ENCODE measurements at places on chromosomes 1 and 21.

DNA sequence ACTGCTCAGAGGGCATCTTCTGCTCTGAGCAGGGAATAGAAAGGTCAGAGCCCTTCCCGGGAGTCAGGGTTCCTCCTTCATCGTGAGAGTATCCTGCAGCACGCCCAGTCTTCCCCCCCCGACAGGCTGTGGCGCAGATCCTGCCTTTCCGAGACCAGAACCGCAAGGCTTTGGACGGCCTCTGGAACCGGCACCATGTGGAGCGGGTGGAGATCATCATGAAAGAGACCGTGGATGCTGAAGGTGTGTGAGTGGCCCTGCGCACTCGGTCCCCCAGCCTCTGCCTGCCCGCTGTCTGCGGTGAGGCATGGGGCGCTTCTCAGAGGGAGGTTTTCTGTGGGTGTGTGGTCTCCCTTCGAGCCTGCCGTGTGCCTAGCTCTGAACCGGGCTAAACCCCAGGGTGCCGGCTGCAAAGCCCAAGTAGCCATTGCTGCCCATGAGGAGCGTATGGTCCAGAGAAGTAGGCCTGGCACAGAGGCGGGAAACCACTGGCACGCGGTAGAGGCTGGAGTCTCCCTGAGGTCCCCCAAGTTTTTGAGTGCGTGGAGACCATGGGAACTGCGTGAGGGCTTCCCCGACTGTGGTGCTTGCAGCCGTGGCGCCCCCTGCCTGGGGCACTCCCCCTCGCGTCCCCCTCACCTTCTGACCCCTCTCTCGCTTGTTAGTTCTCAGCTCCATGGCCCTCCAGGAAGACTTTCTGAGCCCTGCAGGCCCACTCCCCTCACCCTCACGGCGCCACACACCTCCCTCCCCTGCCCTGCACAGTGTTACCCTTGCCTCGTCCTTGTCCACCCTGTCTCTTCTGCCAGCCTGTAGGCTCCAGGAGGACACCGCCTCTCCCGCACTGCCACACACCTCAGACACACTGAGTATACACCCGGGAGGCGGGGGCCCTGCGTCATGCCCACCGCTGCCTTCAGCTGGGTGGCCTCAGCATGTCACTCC, 12.5 kb downstream of the H6PD start:
- no peak for DNase-seq

DNA sequence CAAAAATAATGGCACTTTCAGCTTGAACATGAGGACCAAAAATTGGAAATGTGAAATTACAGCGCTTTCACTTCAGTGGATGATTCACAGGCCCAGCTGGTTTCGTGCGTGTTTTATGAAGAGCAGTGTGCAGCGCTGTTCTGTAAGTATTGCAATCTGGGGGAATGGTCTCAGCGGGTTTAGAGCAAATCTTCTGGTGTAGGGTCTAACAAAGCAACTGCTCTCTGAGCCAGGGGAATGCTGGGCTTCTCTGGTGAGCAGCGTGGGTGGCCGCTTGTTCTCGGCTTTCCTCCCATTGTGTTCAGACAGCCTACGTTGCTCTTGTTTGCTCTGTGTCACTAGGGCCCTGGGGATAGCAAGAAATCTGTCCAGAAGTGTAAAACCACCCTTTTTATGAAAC, 42.4 kb upstream of the GADD45A start:
- no peak for DNase-seq

DNA sequence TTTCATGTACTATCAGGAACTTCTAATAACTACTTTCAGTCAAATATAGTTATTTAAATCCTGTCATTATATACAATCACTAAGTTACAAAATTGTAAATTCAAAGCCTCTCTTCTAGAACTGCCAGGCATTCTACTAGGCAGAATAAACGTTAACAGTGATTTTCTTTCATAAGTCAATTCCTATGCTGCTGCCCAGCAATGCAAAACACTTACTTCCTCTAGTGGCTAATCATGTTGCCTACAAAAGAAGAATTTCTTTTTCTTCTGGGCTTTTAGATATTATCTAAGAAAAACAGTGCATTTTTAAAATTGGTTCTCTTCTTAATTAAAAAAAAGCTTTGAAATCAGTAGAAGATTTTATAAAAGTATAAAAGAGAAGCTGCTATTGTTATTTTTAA, 509.8 kb upstream of the ADAMTS5 start:
- DNase-seq = no peak

DNA sequence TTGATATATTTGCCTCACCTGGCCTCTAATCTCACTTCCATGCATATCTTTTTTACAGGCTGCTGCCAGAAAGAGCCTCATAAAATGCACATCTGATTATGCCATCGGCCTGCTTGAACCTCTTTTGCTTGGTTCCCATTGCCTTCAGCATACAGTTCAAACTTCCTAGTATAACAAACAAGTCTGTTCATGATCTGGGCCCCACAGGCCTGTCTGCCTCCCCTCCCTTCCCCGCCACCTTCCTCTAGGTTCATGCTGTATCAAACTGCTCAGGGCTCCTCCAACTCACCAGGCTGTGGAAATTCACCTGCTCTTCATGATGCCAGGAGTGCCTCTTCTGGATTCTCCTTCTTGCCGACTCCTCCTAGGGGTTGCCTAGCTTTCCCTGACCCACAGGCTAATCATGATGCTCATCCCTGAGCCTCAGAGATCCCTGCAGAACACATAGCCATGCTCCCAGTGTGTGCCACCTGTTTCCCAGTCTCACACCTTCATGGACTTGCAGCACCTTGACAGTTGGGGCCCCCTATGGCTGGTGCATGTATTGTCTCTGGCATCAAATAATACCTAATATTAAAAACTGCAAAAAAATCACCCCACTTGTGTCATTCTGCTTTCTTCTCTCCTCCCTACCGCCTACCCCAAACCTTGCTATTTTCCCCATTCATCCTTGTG, 33.7 kb upstream of the CD2 start:
- no peak for DNase-seq

DNA sequence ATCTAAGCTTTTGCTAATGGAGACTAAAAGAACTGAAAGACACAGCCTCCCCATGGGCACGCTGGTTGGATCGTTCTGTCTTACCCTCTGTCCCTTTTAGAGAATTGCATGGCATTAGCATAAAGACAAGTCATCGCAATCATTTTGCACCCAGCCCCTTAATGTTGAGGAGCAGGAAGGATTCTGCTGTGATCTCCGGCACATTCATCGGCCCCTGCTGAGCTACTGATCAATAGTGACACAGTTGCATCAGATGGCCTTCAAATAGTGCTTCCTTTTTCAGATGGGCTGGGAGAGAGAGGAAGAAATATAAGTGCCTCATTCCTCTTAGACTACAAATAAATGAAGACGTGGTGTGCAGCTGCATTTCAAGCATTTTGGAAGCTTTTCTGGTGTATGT, 75.4 kb downstream of the NOS1AP start:
- DNase-seq = no peak

GRCh38 chr1:108758796-108759195, 12.3 kb downstream of the STXBP3 start:
- no peak for DNase-seq

DNA sequence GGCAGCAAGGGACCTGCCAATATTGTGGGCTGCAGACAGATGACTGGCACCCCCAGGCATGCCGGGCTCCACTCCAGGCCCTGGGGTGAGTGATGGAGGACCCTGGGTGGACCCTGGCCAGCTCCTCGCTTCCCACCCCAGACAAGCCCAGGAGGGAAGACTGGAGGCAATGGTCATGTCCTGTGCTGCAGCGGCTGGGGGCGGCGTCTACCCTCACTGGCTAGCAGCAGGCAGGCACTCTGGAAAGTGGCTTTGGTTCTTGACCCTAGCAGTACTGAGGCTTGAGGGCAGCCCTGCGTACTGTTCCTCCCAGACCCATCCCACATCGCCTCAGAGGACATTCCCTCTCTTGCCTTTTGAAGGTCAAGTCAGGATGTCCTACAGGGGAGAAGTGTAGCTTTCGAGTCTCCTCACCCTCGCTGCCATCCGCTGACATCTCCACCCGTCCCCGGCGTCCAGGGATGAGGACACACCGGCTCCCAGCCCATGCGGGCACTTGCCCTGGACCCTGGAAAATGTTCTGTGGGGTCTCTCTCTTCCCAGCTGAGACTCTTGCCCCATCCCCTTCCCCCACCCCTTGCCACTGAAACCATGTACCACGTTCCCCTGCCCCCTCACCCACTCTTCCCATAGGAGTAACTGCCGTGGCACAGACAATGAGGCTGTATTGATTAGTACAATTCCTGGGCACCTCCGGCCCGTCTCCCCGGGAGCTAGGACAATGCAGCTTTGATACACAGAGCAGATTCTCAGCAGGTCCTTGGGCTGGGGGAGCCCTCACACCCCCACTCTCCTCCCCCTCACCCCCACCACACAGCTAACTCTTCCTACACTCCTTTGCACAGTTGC, 15.0 kb downstream of the SLC6A9 start:
- DNase-seq = no peak

DNA sequence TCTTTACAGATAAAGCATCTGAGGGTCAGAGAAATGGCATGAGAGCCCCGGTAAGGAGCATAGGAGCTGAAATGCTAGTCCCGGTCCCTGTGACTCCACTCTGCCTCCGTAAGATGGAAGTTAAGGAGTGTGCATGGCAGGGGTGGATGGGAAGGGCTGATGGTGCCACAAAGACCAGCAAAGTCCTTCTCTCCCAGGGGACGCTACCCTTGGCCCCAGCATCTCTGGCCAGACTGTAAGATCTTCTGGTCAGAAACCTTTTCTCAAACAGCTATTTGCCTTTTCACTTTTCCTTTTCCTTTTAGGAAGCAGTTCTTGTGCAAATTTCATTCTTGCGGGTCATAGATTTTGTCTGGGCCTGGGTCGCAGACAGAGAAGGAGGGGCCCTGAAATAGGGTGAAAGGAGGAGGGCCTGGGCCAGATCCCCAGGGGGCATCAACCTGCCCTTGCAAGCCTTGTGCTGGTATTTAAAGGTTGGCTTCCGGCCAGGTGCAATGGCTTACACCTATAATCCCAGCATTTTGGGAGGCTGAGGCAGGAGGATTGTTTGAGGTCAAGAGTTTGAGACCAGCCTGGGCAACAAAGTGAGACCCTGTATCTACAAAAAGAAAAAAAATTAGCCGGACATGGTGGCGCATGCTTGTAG, 14.4 kb upstream of the EPS8L3 start:
- DNase-seq = no peak

DNA sequence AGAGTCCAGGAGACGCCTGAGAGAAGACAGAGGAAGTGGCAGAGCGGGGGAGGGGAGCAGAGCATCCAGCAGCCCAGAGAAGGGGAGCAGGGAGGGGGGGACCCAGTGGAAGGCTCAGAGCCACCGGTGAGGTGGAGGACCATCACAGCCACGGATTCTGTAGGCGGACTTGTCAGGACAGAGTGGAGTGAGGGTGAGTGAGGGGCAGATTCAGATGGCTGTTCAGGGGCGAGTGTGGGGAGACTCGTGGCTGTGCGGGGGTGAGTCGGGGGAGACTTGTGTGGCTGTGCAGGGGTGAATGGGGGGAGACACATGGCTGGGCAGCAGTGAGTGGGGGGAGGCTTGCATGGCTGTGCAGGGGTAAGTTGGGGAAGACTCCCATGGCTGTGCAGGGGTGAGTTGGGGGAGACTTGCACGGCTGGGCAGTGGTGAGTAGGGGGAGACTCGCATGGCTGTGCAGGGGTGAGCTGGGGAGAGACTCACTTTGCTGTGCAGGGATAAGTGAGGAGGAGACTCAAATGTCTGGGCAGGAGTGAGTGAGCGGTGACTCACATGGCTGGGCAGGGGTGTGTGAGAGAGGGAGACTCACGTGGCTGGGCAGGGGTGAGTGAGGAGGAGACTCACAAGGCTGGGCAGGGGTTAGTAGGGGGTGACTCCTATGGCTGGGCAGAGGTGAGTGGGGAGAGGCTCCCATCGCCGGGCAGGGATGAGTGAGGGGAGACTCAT, 56.8 kb upstream of the ABCG1 start:
- DNase-seq = no peak

DNA sequence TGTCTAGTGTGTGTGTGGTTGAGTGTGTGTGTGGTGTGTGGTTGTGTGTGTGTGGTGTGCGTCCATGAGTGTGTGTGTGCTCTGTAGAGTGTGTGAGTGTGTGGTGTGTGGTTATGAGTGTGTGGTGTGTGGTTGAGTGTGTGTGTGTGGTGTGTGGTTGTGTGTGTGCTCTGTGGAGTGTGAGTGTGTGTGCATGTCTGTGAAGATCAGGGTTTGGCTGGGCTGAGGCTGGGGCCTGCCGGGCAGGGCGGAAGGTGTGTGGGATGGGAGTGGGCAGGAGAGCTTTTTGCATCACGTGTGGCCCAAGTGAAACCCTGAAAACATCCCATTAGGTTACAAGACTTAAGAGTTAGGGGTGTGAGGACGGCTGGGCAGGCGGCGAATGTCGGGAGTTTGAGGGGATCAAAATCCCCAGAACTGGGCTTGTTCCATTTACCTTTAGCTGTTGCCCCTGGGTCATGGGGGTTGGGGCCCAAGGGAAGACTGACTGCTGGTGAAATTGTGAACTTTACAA, 2.9 kb upstream of the FCMR start:
- no peak for DNase-seq

DNA sequence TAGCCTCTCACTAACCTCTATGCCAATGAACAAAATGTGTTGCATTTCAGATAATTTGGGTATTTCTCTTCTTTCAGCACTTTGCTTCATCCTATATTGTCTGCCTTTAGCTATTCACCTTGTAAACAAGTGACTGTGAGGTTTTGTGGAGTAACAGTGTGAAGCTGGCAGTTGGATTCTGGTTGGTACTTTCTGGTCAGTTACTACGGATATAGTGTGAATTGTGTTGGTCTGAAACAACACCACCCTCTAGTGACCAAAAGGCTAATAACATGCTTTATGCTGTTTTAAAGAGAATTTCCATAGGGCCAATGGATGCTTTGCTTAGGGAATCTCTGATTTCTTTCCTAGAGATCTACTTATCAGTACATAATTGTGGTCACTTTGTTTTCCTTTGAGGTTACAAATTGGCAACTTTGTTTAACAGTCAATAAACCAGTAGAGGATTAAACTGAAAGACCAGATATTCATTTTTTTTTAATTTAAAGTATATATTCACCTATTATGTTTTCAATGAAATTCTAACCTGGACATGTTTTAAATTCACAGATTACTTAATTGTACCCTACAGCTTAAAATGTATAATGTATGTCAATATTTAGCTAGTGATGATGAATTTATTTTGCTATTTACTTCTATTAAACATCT, 2.5 kb upstream of the PTGER3 start:
- DNase-seq = peak; percentile 78

GRCh38 chr1:162846256-162847212, 14.4 kb downstream of the CCDC190 start:
- DNase-seq = no peak

DNA sequence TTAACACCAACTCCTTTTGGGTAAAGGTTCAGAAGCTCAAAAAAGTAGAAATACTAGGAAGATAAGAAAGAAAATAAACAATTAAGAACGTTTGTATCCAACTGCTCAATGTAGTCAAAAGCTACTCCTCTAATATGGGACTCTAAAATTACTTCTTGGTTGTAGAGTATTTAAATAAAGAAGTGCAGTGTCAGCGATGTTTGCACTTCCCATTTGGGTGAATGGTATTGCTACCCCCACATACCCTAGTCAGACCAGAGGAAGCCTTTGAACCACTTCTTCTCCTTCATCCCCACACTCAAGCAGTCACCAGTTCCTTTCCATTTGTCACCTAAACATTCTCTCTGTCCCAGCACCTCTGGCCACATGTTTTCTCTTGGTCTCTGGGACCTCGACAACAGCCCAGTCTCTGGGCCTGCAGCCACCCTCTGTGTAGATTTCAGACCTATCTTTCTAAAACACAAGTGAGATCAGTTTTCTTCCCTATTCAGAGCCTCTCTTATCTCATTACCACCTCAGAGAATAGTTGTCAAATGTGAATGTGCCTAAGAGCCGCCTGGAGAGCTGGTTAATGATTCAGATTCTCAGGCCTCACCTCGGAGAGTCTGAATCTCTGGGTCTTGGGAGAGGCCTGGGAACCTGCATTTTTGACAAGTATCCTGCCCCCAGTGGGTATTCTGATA, 109.8 kb downstream of the OMA1 start:
- DNase-seq = no peak

Data from NCI-H2227 treated with DMSO at 0.1 percent for 48 hours (cell line).